Vagina (tissue), 2 donors: ENCODE measurements at places on chromosomes 11 and 22. TPM values are rescaled to one million over a fixed set of nuclear protein-coding genes. Genes with fewer than 3 reads are reported as not detected.

DNA sequence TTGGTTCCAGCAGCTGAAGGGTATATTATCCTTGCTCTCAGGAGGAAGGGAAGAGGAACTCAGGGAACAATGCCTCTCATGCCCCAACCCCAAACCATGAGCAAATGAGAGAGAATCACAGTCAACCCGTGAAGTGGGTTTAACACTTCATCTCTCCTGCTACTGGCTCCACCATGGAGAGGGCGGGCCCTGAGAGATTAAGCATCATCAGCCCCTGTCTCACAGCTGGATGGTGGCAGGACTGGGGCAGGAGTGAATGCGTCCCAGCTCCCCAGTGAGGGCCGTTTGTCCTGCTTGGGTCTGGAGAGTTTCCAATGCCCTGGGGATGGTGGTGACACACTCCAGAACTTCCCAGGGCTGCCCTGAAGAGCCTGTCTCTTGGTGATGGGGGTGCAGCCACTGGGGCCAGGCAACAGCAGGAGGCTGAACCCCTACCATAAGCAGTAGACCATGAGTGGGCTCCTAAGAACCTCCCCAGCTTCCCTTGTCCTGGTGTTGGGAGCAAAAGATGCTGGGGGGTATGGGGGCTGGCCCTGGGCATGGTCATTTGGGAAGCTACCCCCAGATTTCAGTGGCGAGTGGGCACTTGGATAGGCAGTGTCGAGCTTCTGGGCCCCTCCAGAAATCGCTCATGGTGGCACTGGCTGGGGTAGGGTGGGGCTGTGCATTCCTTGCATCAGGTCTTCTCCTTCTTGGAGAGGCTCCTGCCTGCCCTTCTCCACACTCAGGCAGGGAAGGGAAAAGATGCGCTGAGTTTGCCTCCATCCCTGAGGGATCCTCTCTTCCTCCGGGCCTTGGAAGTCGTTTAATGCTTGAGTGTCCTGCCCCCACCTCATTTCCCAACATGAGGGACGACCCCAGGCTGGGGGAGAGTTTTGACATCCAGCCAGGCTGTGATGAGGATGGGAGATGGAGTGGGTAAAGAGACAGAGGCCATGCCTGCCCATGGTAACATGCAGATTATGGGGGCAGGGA lies 157.5 kb downstream of the ST3GAL4 start:
- H3K4me1 ChIP-seq = no peaks in the 10 kb centered on the region
- no peak overlapping the region for H3K4me3 ChIP-seq
- H3K36me3 ChIP-seq = no peaks in the 10 kb centered on the region
- H3K27me3 ChIP-seq = no peaks in the 10 kb centered on the region

GRCh38 chr11:43440486-43440885 lies 81.8 kb downstream of the TTC17 start:
- H3K27ac ChIP-seq = no peak overlapping the region
- H3K4me3 ChIP-seq = no peak overlapping the region
- no peaks in the 10 kb centered on the region for H3K36me3 ChIP-seq
- no peaks in the 10 kb centered on the region for H3K27me3 ChIP-seq
- DNase-seq = no peak

Gene POGLUT3
- total RNA-seq = 24.8 TPM

- no peaks in the 10 kb centered on the region for H3K4me1 ChIP-seq
These were observed 595.1 kb upstream of the CCDC179 start for GRCh38 chr11:23455321-23455891.
